CD8-positive, alpha-beta T cell (primary cell): ENCODE measurements at places on chromosomes 2 and 18.

DNA sequence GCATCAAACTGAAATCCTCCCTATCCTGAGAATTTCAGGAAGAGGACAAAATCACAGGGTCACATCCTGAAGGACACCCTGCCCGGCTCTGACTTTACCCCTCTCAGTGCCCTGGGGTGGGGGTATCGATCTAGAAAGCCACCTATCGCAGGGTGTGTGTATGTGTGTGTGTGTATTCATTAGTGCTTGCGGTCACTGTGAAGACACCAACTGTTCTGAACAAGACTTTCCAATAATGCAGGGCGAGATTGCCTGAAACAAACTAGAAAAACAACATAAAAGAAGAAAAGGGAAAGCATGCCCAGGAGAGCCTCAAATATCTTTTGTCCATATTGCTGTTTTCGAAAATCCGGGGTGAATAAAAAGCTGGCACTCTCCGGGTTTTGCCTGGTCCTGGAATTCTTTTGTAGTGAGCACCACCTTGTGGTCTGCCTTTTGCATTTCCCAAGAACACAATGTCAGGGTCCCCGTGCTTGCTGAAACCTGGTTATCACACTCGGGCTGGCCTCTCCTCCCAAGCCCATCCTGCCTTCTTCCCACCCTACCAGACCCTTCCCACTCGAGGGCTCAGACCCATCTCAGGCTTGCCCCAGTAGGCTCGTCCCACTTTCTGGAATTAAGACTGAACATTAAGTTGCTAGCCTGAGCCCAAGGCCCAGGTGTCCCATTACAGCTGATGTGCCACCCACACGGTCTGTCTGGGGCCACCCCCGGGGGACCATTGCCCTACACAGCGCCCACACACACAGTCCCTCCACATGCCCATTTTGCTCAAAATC is 25.0 kb upstream of the COPS8 start:
- no peak for DNase-seq

- DNase-seq = no peak
These were observed 480.8 kb downstream of the TMX3 start for GRCh38 chr18:68234131-68234530.

DNA sequence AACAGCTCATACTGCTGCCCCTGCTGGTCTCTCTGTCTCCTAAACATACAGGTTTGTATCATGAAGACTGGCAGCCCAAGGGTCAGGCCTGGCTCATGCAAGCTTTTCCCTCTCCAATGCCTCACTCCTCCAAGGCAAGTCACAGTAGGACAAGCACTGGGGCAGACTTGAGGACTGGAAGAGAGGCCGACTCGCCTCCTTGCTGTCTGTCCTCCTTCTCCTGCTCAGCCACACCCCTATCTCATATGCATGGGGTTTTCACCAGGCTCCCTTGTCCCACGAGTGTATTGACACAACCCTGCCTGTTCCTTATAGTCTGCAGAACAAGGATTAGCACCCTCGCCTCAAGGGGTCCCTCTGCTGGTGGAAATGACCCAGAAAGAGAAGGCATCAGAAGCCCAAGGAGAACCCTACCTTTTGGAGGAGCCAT is 223.7 kb downstream of the SOX11 start:
- no peak for DNase-seq

- DNase-seq = no peak
These were observed 283.9 kb upstream of the SIX2 start for GRCh38 chr2:45293182-45293581.

GRCh38 chr2:20067992-20068584 is 16.7 kb upstream of the LAPTM4A start:
- DNase-seq = no peak

DNA sequence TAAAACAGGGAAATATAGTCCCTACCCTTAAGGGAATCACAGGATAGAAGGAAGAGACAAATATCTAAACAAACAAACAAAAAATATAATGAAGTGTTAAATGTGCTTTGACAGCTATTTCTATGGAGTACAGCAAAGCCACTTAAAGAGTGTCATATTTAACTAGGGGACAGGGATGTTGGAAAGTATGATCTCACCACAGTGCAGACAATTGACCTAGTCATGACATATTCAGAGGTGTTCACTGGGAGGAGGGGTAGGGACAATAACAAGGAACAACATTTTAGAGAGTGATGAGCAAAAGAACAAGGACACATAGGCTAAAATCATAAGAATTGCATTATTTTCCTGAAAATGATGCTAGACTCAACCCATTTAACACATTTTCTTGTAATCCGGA is 107.5 kb downstream of the TMEM163 start:
- DNase-seq = no peak

GRCh38 chr2:4053769-4054493 is 350.6 kb downstream of the DCDC2C start:
- DNase-seq = no peak

DNA sequence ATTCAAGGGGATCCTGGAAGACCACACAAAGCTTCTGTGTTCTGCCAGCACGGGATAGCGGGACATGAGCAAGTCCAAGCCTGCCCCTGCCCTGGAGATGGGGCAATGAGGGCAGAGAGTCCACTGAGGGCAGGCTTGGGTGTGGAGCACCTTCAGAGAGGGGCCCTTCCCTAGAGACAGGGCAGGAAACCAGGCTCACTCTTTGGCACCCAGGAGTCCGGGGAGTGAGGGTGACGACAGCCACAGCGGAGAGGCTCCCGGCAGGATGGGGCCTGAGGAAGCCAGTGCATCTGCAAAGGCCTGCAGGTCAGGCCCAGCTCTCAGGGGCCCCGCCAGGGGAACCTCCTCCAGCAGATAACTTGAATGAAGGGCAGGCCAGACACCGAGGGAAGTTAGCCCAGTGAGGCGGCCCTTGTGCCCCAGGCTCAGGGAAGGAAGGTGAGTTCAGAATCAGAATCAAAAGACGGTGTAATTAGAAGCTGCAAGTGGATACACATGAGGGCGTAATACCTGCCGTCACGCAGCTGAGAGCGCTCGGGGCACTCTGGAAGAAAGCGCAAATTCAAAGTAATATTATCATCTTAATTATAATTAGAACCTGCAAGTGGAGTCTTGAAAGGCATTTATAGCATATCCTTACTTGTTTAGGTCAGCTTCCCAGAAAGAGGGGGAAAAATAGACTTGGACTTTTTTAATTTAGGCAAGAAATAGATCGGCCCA is 142.6 kb upstream of the LGALSL start:
- no peak for DNase-seq

DNA sequence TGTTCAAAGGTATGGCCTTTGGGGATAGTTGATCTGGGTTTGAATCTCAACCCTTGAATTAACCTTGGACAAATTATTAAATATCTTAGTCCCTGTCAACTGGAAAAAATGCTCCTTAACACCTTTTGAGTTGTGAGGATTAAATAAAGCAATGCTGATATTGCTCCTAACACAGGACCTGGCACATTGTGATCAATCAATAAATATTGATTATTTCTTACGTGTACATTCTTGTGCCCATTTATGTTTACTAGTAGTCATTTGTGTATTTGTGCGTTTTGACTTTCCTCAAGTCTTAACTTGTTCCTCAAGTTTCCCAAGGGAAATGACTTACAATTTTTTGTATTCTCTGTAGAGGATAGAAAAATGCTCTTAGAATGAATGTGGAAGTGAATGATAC is 19.6 kb upstream of the FIGN start:
- no peak for DNase-seq

- no peak for DNase-seq
These were observed 8.0 kb downstream of the PKDCC start for GRCh38 chr2:42055573-42056514.

GRCh38 chr2:97713296-97714083 is at the start of gene ZAP70:
TSS of gene ZAP70 (plus strand) at chr2:97713576. CDS start at chr2:97724037, 10,461 bp downstream.
- DNase-seq = peak; percentile 76
